ENCODE measurements at places on chromosomes 1 and 21.
A peak's percentile ranks its signal among the peaks of the same experiment; 100 is the strongest.

GRCh38 chr1:177164380-177165068 is at the start of gene ASTN1:
Gene ASTN1, minus strand, starts transcription at chr1:177164712. Its CDS starts 36 bp downstream, at chr1:177164676.
- peaks cover 4% of the 10 kb centered on the region for H3K4me1 ChIP-seq
- no peak within 1 kb of the TSS for H3K4me3 ChIP-seq
- peaks cover 6% of the 10 kb centered on the region for H3K36me3 ChIP-seq
- no peak for DNase-seq

DNA sequence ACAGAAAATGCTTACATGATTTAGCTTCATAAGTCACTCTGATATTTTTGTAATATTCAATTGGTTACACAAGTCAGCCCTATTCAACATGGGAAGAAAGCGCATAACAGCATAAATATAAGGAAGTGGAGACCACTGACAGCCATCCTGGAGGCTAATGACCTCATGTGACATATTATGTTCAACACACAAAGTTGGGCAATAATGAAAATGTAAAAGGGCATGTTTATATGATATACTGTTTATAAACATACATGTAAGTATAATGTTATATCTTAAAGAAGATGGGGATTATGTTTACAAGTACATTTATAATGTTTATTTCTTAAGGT is 30.2 kb downstream of the EVI5 start:
- no peak overlapping the region for H3K27ac ChIP-seq
- no peaks in the 10 kb centered on the region for H3K4me1 ChIP-seq
- H3K4me3 ChIP-seq, result no peak overlapping the region
- DNase-seq, result no peak

DNA sequence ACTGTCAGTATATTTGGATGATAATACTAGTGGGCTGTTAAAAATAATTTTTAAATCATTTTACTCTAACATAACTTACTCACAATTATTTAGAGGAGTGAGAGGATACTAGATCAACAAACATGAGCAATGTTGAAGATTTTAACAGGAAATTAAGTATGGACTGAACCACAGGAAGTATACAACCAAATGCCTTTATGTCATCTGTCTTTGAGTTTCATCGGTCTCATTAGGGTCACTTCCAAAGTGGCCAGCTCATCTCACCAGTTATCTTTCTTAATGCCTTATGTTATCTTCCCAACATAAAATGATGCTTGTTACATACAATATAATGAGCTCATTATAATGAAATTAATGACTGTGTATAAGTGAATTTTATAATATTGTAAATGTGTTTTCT is 1.5 kb upstream of the RGS1 start:
- peaks cover 7% of the 10 kb centered on the region for H3K36me3 ChIP-seq
- no peak for DNase-seq
- H3K4me1 ChIP-seq, result peaks cover 34% of the 10 kb centered on the region
- peak overlapping the region; percentile 98 for H3K27ac ChIP-seq

DNA sequence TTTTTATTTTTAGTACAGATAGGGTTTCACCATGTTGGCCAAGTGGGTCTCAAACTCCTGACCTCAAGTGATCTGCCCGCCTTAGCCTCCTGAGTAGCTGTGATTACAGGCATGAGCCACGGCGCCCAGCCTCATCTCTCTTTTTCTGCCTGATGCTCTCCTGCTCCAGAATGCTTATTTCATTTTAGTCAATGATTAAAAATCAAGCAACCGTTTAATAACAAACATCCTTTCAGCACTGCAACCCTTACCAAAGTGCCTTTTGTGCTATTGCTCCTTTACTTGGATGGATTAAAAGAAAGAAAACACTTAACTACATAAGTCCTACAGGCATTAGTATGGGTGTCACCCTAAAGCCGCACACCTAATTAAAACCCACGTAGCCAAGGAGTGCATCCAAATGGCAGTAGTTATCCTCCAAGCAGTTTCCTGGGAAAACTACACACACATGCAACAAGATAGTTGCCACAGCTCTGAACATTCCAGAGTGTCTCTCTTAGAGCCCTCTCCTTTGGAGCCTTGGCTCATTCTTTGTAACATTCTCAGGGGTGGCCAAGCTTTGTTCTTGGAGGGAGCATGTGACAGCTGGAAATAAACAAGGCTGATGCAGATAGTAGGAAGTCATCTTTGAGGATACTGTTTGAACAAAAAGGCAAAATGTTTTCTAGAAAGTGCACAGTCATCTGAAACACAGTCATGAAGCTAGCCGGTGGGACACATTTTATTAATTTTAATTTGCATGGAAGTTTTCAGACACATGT is 51.2 kb downstream of the KCNJ15 start:
- DNase-seq, result no peak
- H3K4me3 ChIP-seq, result no peak overlapping the region
- H3K27ac ChIP-seq, result no peak overlapping the region
- no peaks in the 10 kb centered on the region for H3K36me3 ChIP-seq
- no peaks in the 10 kb centered on the region for H3K27me3 ChIP-seq

DNA sequence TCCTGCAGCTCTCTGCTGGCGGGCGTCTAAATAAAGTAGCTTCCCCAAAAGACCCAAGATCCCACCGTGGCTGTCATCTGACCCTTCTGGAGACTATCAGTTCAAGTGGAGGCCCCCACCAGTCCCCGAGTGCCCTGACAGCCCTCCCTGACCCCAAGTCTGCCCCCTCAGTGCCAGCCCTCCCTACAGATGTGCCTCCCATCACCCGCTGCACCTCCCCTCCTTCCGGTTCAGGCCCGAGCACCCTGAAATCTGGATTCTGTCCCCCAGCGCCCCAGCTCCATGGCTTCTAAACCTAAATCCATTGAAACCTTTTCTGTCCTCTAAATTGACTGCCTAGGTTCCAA is 595 bp downstream of the IL10RB start:
- H3K27me3 ChIP-seq, result no peaks in the 10 kb centered on the region
- peaks cover 39% of the 10 kb centered on the region for H3K4me1 ChIP-seq
- H3K27ac ChIP-seq, result peak overlapping the region; percentile 97

- H3K27ac ChIP-seq, result no peak overlapping the region
- DNase-seq, result no peak
Measured at GRCh38 chr1:100627054-100627716, 89.2 kb downstream of the GPR88 start.

- H3K27me3 ChIP-seq, result peaks cover 9% of the 10 kb centered on the region
- H3K4me1 ChIP-seq, result peaks cover 22% of the 10 kb centered on the region
- no peak overlapping the region for H3K4me3 ChIP-seq
- no peak for DNase-seq
- no peaks in the 10 kb centered on the region for H3K36me3 ChIP-seq
Measured at GRCh38 chr1:161739865-161740566, 9.6 kb upstream of the DUSP12 start.

GRCh38 chr1:208045463-208046260 is 134.7 kb upstream of the CD34 start:
- H3K36me3 ChIP-seq, result peaks cover 2% of the 10 kb centered on the region
- H3K4me1 ChIP-seq, result peaks cover 15% of the 10 kb centered on the region
- no peak overlapping the region for H3K4me3 ChIP-seq
